Stimulated activated CD4-positive, alpha-beta T cell treated with anti-CD3 and anti-CD28 coated beads, Interleukin-1b, Interleukin-23, amount 100 ng/mL, for 4 hours (primary cell): ENCODE measurements at places on chromosomes 13 and 19.

DNA sequence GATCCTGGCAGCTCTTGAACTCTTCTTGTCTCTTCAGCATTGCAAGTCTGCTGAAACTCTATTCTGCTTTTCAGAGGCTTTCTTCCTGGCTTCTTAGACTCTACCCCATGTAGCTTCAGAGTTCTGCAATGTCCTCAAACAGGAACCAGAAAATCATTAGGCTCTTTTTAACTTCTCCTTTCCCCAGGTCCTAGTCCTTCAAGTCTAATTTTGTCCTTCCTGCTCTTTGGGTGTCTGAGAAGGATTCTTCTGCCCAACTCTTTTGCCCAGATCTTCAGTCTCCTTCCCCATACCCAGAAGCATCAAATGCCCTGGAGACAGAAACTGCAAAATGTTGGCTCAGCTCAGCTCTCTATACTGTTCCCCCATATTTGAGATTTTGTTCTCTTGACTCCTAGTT, 50.0 kb upstream of the CALM3 start:
- no peak for DNase-seq

DNA sequence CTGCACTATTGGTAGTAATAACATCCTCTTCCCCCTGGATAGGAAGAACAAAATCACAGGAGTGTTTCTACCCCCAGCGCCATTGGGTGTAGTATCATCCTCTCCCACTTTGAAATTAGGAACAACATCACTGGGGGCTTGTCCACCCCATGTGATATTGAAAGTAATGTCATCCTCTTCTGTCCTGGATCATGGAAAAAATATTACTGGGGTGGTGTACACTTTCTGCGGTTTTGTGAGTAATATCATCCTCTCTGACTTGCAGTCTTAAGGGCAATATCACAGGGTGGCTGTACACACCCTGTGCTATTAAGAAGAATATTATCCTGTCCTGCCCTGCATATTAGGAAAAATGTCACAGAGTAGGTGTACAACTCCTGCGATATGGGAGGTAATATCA, 4.9 kb upstream of the RGCC start:
- DNase-seq, result no peak

DNA sequence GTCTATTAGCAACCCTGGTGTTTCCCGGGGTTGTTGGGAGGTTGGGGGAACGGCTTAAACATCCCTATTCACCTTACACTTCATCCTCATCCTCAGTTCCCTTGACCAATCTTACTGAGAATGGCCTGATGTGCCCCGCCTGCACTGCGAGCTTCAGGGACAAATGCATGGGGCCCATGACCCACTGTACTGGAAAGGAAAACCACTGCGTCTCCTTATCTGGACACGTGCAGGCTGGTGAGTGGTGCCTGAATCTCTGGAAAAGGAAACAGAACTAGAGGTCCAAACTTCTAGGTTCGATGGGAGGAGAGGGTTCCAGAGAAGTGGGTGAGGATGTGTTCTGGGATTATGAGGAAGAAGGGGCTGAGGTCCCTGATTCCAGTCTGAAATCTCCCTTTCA, 5.9 kb downstream of the PINLYP start:
- DNase-seq, result no peak

DNA sequence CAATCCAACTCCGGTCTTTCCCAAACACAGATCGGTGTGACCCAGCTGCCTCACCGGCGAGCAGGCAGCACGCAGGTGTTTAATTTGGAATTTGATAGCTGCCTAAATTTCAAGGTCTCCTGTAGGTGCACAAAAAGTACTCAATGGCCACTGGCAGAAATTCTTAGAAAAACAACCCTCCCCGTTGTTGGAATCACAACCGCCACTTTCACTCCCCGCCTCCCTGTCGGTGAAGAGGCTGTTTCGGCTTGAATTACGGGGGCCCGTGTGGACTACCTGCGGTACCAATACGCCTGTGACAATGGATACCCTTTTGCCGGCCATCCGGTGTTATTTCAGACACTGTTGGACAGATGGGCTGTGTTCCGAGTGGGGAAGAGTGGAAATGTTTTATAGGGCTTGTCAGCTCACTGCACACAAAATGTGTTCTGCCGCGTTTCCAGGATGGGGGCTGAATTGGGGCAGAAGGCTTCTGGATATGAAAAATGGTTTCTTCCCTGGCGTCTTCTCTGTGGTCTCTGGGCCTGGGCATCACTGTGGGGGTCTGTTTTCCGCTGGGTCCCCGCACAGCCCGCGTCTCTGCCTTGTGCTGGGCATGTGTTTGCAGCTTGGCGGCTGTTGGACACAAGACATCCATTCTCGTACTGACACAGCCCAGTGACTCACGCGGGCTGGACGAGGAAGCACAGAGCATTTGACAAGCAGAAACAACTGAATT, 45.4 kb downstream of the ZIC5 start:
- DNase-seq, result no peak

GRCh38 chr13:113116871-113117271, 5.7 kb upstream of the F10 start:
- no peak for DNase-seq

DNA sequence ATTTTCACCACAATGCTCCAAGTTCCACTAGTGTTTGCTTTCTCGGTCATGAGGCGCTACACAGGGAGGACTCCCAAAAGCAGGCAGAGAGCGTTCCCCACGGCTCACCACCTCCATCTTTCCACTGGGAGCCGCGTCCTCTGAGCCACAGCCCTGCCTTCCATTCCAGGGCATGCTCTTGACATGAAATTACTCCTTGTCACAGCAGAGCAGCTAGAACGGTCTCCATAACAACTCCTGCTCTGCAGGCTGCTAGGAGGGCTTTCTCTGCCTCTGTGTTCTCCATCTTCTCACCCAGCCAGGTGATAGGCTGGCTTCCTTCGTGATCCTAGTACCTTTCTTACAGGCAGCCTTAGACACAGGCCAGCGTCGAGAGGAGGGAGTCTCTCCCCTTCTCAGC, 171.8 kb upstream of the UBL3 start:
- DNase-seq, result no peak

DNA sequence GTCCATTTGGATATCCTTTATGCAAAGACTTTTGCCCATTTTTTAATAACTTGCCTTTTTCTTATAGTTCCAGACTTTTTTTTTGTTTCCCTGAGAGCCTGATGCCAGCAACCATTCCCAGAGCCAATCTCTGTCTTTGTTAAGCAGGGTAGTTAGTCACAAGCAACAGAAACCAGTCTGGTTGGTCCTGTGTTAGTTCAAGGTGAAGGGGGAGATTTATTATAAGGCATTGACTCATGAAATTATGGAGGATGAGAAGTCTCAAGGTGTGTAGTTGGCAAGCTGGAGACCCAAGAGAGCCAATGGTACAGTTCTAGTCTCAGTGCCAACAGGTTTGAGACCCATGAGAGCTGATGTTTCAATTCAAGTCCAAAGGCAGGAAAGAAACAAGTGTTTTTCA, 33.0 kb downstream of the GPR12 start:
- no peak for DNase-seq

GRCh38 chr19:58549664-58550361, 5.1 kb downstream of the CHMP2A start:
- DNase-seq, result no peak

DNA sequence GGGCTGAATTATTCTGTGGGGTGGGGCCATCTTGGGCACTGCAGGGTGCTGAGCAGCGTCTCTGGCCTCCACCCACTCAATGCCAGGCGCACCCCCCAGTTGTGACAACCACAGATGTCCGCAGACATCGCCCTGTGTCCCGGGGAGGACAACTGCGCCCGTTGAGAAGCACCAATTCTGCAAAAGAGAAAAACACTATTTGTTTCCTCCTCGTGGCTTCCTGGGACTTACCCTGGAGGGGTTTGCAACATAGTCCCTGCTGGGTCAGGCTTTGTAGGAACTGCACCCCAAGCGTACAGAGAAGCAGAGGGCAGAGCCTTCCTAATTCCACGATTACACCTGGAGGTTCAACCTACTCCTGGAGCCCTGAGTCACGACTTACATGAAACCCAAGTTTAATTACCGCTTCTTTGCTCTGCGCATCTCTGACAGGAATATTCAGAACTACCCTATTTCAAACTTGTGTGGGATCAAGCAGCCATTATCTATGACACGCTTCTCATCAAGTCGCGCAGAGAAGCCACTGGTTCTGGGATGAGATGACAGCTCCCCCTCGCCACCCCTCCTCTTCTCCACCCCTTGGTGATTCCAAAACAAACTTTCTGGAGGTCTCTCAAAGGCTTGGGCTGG, 11.1 kb upstream of the SLC39A3 start:
- no peak for DNase-seq

GRCh38 chr13:112245179-112245724, 130.9 kb upstream of the SPACA7 start:
- no peak for DNase-seq

DNA sequence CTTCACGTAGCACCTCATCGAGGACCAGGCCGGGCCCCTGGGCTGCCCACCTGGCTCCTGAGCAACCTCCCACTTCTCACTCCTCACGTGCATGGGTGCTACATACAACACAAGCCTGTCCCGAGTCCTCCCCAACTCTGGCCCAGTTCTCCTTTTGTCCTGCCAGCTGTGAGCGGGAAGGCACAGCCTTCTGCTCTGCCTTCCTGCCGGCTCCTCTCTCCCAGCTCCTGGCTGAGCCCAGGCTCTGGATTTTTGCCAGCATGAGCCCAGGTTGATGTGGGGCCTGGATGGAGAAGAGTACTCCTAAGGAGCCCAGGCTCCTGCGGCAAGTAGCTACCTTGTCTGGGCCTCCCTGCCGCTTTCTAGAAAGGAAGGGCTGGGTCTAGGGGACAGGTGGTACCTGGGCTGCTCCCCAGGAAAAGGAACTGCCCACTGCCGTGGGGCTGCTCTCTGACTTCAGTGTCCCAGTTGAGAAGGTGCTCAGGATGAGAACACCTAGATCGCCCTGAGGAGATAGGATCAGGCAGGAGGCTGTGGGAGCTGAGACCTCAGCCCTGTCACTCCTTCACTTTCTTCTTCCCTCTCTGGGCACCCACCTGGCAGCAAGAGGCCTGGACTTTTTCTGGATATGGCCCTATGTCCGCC, 23.6 kb downstream of the LYL1 start:
- DNase-seq, result no peak

DNA sequence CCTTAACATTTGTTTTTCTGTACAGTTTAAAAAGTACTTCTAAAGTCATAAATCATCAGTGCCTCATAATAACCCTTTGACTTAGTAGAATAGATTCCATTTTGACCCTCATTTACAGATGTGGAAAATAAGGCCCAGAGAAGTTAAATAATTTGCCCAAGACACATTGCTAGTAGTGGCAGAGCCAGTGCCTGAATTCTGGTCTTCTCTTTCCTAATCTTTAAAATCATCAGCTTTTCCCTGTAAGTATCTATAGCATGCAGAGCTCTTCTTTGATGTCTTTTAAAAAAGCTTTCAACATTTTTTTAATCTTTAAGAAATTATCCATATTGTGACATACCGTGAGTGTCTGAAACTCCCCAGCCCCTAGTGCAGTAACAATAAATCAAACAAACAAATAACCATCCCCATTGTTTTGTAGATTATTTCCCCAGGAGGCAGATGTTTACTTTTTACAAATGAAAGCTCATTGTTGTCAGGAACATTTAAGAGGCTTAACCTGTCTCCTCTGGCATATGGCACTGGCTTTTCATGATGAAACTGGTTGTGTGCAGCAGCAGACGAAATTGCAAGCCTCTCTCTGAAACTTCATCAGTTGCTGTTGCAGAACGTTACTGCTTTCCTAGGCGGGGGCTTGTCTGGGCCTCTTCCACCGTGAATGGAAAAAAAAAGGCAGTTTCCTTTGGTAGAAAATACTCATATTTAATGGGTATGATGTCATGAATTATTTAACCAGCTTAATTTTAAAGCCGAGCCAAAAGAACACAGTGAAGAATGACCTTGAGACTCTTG, 31.7 kb upstream of the PCDH8 start:
- no peak for DNase-seq

- DNase-seq, result no peak
These were observed 12.2 kb downstream of the RHPN2 start for GRCh38 chr19:33052352-33052972.

- DNase-seq, result no peak
These were observed 70.2 kb downstream of the COL4A2 start for GRCh38 chr13:110377178-110377825.

DNA sequence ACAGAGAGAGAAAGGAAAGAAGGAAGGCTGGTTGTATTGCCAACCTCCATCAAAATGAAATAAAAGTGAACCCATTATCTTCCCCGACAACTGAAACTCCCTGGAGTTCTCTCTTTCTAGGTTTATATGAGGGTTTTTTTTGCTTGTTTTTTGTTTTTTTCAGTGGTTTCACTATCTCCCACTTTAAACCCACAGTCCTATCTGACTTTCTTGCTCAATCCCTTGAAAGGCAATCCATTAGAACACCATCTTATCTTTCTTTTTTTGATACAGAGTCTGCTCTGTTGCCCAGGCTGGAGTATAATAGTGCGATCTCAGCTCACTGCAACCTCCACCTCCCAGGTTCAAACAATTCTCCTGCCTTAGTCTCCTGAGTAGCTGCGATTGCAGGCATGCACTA, 158.0 kb upstream of the MIR17HG start:
- DNase-seq, result no peak

GRCh38 chr13:33875618-33876401, 57.9 kb downstream of the RFC3 start:
- DNase-seq, result no peak

DNA sequence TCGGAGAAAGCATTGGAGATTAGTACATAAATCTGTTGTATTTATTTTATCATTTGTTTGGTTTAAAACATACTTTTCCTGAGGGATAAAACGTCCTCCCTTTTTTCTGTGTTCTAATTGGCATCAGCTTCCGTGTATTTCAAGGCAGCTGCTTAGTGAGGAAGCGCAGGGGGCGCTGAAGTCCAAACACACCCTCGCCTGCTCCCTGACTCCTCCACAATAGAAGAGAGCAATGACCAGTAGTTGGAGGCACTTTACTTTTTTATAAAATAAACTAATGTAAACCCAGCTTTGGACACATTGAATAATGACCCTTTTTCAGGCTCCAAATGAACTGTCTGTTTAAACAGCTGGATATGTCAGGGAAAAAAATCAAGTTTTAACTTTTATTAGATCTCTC, 79.9 kb downstream of the RNASEH2B start:
- no peak for DNase-seq

DNA sequence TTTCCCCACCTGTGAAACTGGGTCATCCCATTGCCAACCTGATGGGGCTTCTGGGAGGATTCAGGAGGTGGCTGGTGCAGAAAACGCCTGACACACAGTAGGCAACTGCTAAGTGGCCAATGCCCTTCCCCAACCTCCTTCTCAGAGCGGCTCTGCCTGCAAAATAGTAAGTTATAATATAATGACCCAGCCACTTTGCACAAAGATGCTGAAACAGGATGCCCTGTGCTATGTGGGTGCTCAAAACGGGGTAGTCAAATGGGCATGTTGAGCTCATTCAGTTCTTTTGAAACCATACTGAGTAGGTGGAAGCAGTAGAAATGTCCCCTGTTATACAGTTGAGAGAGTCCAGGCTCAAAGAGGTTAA, 507 bp downstream of the MARCHF2 start:
- no peak for DNase-seq

- no peak for DNase-seq
These were observed 1556.2 kb downstream of the SLITRK5 start for GRCh38 chr13:89227356-89227755.

GRCh38 chr13:93226623-93227279, at the start of gene GPC6:
Gene GPC6, plus strand, starts transcription at chr13:93226807.
- no peak for DNase-seq

GRCh38 chr13:31878052-31878451, 138.7 kb downstream of the RXFP2 start:
- DNase-seq, result no peak
